ENCODE measurements at places on chromosomes 13 and 19.
A peak's percentile ranks its signal among the peaks of the same experiment; 100 is the strongest.

DNA sequence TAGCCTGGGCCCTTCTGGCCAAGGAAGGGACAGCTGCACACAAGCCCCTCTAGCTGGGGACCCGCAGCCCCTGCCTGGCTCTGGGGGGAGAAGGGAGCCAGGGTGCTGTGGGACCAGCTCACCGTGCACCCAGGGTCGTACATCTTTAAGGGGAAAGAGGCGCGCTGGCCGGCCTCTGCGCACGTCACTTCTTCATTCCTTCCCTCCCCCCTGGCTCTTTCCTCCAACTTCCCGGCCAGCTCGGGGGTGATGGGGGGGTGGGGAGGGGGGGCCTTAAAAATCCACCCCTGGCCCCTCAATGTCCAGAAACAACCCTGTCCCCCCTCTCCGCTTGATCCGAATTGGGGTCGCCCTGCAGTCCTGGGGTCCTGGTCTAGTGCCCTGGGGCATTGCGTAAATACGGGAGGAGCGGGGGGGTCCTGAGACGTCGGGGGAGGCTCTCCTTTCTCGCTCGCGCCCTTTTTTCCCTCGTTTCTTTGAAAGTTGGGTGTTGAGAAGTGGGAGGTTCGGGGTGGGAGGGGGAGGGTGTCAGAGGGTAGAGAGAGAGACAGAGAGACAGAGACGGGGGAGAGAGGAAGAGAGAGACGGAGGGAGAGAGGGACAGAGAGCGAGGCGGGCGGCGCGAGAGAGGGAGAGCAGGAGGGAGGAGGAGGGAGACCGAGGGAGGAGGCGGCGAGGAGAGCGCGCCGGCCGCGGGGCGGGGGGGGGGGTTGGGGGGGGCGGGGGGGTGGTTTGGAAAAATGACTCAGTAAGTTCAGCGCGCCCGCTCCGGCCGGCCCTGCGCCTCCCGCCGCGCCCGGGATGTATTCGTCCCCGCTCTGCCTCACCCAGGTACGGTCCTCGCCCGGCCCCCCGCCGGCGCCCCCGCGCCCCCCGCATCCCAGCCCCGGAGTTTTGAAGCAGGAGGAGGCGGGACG, at the start of gene NFIC:
NFIC (plus strand) TSS at position 748 of the 917 bp plus-strand sequence; CDS start at position 802, 54 bp downstream.
- no peaks in the 10 kb centered on the region for H3K36me3 ChIP-seq
- no peaks in the 10 kb centered on the region for H3K27me3 ChIP-seq
- DNase-seq, result peak; percentile 67
- peaks cover 26% of the 10 kb centered on the region for H3K4me1 ChIP-seq
- H3K27ac ChIP-seq, result peak within 1 kb of the TSS; percentile 60

GRCh38 chr19:45448425-45448756, 19.4 kb upstream of the FOSB start:
- no peak overlapping the region for H3K4me3 ChIP-seq
- no peaks in the 10 kb centered on the region for H3K27me3 ChIP-seq
- no peaks in the 10 kb centered on the region for H3K36me3 ChIP-seq
- DNase-seq, result no peak

DNA sequence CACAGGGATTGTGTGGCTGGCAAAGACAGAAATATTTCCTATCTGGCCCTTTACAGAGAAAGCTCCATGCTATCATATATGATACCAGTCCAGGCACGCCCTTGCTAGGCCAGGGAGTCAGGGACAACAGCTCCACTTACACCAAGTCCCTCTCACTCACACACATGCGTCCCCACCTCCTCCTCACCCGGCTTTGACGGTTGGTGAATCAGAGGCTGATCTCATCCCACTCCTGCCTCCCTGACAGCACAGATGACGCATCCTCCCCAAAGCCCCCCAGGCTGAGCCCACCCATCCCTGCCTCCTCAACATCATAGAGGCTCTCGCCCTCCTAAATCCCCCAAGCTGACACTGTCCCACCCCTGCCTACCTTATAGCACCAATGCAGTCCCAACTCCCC, 62.7 kb downstream of the F2RL3 start:
- H3K27me3 ChIP-seq, result no peaks in the 10 kb centered on the region
- H3K27ac ChIP-seq, result no peak overlapping the region
- H3K36me3 ChIP-seq, result no peaks in the 10 kb centered on the region
- no peak overlapping the region for H3K4me3 ChIP-seq
- H3K4me1 ChIP-seq, result no peaks in the 10 kb centered on the region

DNA sequence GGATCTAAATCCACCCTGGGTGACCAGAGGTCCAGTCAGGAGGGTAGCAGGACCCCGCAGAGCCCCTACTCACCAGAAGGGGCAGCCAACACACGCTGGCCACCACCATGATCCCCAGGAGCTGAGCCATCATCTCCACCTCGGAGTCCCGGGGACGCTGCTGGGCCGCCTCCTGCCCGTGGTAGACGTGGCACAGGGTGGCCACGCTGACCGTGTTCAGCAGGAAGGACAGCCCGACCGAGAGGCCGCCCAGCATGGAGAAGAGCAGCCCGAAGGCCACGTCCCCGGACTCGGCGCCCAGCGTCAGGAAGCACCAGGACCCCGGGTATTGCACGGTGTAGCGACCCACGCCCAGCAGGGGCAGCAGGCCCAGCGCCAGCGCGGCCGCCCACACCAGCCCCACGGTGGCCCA, 6.9 kb downstream of the TBXA2R start:
- no peaks in the 10 kb centered on the region for H3K4me1 ChIP-seq
- DNase-seq, result no peak
- no peak overlapping the region for H3K27ac ChIP-seq
- no peaks in the 10 kb centered on the region for H3K36me3 ChIP-seq
- H3K4me3 ChIP-seq, result no peak overlapping the region

Data from endothelial cell of umbilical vein (primary cell).